Skeletal muscle cell (primary cell): ENCODE measurements at places on chromosomes 11 and 22.
A peak's percentile ranks its signal among the peaks of the same experiment; 100 is the strongest.

DNA sequence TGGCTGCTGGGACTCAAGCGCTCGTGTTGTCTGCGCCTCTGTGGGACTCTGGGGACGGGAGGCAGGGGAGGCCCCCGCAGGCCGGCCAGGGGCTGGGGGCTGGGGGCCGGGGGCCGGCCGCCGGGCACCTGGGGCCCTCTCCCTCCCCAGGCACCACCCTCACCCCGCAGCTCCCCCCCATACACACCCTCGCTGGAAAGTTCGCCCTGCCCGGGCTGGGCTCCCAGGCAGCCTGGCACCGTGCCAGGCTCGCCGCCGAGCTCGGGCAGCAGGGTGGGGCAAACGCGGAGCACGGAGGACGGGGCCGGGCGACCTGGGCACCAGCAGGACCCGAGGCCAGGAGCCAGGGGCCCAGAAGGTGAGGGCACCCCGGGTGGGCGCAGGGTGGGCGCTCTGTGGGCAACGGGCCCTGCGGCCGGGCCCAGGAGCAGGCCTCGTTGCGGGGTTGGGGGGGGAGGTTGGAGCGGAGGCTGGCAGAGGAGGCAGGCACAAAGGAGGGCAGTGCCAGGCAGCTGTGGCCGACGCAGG lies 76.7 kb upstream of the WNT7B start:
- no peak for DNase-seq

GRCh38 chr11:3707176-3707575 lies 36.0 kb upstream of the CHRNA10 start:
- no peak for DNase-seq

DNA sequence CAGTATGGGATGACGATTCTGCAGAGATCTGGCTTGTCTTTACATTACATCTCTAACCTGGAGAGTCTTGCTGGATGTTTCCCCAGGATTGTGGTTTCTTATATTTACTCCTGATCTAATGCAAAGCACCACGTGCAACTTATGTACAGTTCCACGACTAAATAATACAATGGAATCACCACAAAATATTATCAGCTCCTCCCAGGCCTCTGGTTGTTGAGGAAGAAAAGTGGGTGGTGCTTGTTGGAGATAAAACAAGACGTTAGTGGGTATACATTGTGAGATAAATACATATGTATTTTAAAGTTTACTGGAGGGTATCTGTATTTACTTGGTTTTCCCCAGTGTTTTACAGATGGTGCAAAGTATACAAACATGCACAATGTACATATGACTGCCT lies 569.7 kb downstream of the NTM start:
- no peak for DNase-seq

DNA sequence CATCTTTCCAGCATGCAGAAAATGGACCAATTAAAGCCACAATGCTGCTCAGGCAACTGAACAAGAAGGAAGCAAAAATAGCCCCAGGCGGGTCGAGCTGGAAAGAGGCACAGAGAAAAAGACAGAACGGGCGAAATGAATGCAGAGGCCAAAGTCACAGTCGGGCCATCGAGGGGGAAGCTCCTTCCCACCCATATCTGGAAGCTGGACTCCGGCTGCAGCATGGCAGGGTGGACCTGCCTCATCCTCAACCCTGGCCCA lies 58.6 kb upstream of the PRDM11 start:
- no peak for DNase-seq

GRCh38 chr11:45926001-45926401 lies 3.5 kb downstream of the LARGE2 start:
- no peak for DNase-seq

- DNase-seq: no peak
Observed at GRCh38 chr11:130031945-130032344, 29.3 kb upstream of the PRDM10 start.

DNA sequence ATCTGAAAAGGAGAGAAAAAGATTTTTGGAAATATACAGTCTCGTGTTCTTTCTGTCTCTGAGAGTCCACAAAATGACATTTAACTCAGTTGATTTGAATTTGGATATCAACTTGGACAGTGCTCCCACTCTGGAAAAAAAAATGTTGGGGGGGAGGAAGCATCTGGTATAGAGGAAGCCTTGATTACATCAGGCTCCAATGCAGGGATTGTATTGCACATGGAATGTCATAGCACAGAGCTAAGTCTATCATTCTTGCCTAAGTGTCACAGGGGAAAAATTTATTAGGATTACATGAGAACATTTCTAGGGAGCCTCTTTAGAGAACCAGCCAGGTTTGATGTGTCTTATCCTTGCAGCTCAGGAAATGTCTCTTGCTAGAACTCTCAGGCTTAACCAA lies 23.0 kb downstream of the MS4A6A start:
- no peak for DNase-seq

- no peak for DNase-seq
Observed at GRCh38 chr11:123144707-123145106, 50.3 kb downstream of the CLMP start.

DNA sequence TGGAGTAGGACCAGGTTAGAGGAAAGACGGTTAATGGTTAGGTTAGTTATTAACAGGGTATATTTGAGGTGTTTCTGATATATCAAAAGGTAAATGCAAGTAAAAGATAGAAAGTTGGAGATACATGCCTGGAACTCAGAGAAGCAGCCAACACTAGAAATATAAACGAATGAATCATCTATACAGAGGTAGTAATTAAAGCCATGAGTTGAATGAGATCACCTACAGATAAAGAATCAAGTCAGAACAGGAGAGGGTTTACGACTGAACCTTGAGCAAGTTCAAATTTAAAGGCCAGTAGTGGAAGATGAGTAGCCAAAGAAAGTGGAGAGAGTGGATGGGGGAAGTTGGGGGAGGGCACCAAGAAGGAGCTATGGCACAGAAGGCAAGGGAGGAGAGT lies 73.9 kb downstream of the SPON1 start:
- no peak for DNase-seq

- DNase-seq: no peak
Observed at GRCh38 chr11:44047931-44048431, at the start of gene ACCSL. ACCSL (plus strand) TSS chr11:44047981; CDS start chr11:44048037, 56 bp downstream.

- DNase-seq: no peak
Observed at GRCh38 chr11:16291729-16292128, 64.6 kb downstream of the SOX6 start.

DNA sequence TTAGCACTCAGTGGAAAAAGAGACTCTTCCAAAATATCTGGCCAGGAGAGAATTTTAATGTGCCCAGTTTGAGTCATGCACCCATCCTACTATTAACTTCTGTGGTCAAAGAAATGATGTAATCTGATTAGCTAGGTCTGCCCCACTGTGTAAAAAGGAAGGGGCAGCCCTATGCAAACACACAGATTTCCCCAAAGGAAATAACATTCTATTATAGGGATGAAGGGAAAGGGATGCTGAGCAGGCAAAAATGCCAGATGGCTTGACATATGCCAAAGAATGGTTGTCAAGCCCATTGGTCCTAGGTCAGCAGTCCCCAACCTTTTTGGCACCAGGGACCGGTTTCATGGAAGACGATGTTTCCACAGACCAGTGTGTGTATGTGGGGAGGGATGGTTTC lies 43.3 kb upstream of the PAK1 start:
- no peak for DNase-seq

- no peak for DNase-seq
Observed at GRCh38 chr22:49261616-49262015, 566.1 kb downstream of the BRD1 start.

- DNase-seq: no peak
Observed at GRCh38 chr11:1036303-1036923, at the start of gene MUC6. MUC6 (minus strand) TSS chr11:1036718; CDS start chr11:1036655, 63 bp downstream.

DNA sequence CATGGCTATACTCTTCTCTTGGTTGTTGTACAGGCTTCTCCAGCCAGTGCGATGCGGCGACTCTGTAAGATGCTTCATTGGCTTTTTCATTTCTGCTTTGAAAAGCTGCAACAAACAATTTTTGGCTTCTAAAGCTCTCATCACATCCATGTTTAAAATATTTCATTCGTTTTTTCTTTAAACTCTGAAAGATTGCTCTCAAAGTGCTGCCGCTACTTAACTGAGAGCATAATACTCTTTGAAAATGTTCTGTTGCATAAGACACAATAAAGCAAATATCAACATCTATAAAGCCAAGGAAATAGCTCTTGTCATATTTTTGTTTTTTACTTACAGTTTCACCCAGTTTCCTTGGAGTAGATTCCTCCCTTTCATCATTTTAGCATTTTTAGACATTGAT lies 468.3 kb downstream of the TBC1D22A start:
- no peak for DNase-seq

DNA sequence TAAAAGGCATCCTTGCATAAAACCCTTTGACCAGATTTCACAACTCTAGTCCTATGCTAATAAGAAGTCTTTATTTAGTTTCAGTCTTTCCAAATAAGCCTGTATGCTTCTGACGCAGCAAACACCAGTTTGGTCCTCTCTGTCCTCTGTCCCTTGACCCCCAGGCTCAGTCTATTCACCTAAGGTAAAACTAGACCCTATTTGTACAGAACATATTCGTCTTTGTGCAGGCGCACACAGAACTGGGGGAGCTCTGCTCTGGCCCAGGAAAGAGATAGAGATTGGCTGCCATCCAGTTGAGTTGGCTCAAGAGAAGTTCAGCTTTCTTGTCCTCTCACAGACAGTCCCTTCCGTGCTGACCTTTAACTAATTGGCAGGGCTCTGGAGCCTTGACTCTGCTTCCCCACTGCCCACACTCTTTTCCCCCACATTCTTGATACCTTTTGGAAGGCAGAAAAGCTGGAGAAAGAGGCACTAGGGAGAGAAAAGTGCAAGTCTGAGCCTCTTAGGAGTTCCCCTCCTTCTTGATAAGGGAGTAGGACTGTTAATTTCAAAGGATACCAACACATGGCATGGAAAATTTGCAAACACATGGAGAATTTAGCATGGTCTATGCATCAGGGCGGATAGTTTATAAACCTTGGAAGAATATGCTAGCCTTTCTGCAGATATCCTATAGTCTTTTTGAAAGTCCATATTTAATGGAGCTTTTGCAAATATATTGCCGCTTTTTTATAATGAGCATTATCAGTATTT lies 21.2 kb upstream of the PSMA1 start:
- DNase-seq: no peak

- DNase-seq: no peak
Observed at GRCh38 chr11:114157476-114158050, 98.1 kb downstream of the ZBTB16 start.

DNA sequence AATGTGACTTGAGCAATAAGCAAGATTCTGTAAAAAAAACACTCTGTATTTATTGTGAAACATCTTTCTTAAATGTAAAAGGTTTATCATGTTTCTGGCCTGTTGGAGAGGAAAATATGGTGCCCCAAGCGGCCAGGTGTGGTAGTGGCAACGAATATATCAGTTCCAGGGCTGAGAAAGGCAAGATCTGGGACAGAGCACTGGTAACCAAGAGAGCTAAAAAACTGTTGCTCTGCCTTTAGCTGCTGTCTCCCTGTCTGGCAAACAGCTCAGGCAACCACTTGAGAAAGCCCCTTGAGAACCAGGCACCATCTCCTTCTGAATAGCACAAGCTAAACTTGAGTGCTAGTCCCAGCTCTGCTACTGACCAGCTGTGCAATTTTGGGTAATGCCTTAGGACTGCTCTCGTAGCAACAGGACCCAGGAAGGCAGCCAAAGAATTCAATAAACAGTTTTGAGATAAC lies 129.9 kb downstream of the KCNC1 start:
- DNase-seq: no peak

GRCh38 chr22:20810645-20811044 lies 36.7 kb downstream of the SERPIND1 start:
- DNase-seq: no peak

GRCh38 chr11:60376601-60377000 lies 1.7 kb upstream of the MS4A7 start:
- no peak for DNase-seq

DNA sequence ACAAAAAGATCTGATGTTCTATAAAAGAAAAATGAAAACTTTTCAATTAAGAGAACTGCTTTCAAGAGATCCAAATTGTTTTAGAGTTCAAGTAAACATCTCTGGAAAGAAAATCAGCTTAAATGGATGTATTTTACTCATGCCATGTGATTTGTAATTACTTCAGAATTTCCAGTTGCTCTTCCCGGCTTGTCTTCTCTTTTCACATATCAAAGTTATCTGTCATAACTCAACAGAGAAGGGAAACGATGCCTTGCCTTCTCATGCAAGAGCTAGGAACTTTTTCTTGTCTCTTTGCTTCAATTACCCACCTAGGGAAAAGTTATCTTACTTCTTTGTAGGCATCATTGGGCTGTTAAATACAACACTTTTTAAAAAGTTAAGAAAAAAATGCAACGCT lies 255.2 kb upstream of the POU2AF2 start:
- DNase-seq: no peak

DNA sequence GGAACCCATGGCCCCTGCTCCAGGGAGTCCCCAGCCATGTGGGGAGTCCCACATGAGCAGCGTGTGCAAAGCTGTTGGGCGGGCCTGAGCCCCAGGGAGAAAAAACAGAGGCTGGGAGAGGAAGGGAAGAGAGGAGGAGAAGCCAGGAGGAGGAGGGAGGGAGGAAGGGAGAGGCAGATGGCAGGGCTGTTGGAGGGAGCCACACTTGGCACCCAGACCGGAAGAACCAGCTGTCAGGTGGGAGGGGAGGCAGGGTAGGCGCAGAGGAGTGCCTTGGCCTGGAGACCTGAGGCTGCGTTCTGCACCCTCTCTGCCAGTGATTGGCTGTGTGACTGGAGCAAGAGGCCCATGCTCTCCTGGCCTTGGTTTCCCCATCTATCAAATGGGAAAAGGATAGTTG lies 6.7 kb downstream of the SYNGR1 start:
- no peak for DNase-seq

DNA sequence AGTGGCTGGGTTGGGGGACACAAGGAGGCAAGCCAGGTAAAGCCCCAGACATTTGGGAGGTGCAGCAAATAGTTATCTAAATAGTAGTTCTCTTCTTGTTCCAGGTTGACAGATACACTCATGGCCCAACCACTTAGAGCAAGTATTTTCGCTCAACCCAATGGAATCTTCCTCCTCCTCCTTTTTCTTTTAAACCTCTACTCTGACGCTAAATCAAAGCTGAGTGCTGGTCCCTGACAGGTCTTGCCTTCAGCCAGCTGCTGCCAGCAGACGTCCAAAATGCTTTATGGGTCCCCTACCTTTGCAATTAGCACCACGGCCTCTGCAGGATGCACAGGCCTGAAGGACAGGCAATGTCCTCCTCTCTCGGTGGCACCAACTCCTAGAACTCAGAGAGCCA lies 558.5 kb downstream of the MIAT start:
- no peak for DNase-seq

GRCh38 chr22:35629406-35630216 lies 12.5 kb upstream of the MB start:
- peak; percentile 95 for DNase-seq

GRCh38 chr11:2377511-2378443 lies 667 bp downstream of the CD81 start:
- DNase-seq: no peak

- DNase-seq: no peak
Observed at GRCh38 chr11:9772218-9772617, 108.3 kb downstream of the SWAP70 start.

- no peak for DNase-seq
Observed at GRCh38 chr11:74682731-74683278, 48.4 kb downstream of the CHRDL2 start.
